ENCODE measurements at places on chromosomes 11 and 22.

- DNase-seq = no peak
These were observed 753.6 kb downstream of the JRKL start for GRCh38 chr11:97143463-97143862.

DNA sequence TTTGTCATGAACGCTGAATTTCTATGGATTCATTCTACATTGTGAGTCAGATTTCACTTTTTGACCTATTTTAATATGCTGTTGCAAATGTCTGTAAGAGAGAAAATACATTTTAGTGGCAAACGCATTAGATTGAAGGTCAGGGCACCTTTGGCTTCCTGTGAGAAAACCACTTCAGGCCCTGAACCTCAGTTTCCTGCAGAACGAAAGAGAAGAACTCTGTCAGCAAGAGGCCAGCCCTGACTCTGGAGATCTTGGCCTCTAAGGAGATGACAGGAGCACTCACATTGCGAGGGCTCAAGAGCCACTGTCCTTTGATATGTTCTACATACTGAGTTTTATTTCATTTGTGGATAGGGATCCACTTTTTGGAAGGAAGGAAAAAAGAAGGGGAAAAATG is 83.6 kb downstream of the KCNJ1 start:
- DNase-seq = no peak

- peak; percentile 30 for DNase-seq
These were observed 92.1 kb upstream of the NARS2 start for GRCh38 chr11:78666675-78667160.

- DNase-seq = peak; percentile 36
These were observed 58.2 kb downstream of the RRAS2 start for GRCh38 chr11:14300661-14301304.

GRCh38 chr22:24030186-24030702 is 19.1 kb downstream of the CABIN1 start:
- DNase-seq = no peak

- no peak for DNase-seq
These were observed 2.7 kb upstream of the TMPRSS4 start for GRCh38 chr11:118074091-118074685.

GRCh38 chr11:19393941-19394340 is 153.2 kb upstream of the E2F8 start:
- no peak for DNase-seq

DNA sequence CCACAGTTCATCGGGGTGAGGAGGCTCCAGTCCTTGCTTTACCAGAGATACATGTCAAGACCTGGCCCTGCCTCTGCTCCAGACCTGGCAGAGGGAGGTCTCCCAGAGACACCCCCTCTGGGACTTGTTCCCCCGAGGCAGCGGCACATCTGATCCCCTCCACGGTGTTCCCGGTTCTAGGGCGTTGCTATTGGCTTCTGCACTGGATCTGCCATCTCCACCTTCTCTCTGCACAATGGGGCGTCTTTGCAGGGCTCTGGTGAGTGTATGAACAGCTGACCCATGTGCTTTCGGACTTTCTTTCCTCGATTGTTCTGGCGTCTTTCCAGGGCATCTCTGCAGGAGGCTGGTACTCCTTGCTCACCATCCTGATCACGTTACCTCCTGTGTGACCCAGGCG is 930.4 kb downstream of the TBC1D22A start:
- no peak for DNase-seq

- DNase-seq = no peak
These were observed 20.9 kb upstream of the NNMT start for GRCh38 chr11:114275280-114275679.

DNA sequence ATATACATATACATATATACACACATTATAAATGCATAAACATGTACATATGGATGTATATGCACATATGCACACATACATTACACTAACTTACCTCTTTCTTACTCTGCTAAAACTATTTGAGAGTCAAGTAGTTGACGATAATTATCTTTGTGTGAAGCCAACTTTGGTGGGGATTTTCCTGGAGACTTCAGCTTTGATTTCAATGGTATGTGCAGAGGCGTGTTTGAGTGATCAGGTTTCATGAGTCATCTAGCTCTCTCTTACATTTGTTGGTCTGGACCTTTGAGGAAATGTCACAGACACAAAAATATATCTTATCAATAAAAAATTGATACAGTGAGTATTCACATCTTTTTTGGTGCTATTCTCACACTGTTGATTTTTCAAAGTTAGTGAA is 769.1 kb upstream of the LUZP2 start:
- DNase-seq = no peak

DNA sequence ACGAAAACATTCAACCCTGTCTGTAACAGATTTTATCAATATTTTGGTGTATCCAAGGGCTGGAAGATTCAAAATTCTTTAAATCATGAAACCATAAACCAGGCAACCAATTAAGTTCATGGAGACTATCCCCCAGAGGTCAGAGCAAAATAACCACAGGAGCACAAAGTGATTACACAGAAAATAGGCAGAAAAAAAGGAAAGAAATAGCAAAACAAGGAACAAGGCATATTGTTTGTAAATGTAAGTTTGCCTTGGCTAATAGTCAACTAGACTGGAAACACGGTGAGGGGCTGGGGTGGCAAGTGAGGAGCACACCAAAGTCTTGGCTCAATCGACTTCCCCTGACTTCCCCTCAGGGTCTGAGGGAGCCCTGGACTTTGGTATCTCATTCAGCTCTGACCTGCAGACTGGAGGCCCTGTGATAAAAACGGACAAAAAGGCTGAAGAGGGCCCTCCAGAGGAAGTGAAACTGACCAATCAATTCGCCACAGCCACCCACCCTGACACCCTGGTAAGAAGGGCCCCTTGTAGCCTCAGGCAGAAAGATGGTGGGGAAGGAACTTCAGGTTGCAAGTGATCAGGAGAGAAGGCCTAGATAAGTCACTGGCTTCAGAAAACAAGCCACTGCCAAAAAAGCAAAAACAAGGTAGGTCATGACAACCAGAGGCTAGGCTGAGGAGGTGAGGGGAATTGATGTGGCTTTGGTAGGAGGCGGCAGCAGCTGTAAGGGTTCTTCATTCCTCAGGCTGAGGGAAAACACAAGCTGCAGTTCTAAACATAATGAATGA is 1.8 kb downstream of the SIK3 start:
- DNase-seq = no peak

GRCh38 chr11:65454696-65455456 is 32.3 kb downstream of the NEAT1 start:
- DNase-seq = peak; percentile 79

GRCh38 chr11:120122924-120123683 is 14.8 kb downstream of the TRIM29 start:
- no peak for DNase-seq
